ENCODE measurements at places on chromosomes 3 and 15.

GRCh38 chr3:159672728-159673688, 315.6 kb upstream of the IL12A start:
- DNase-seq, result no peak

GRCh38 chr15:38362355-38362754, 91.6 kb upstream of the FAM98B start:
- no peak for DNase-seq

GRCh38 chr15:77143616-77144015, 72.7 kb upstream of the TSPAN3 start:
- DNase-seq, result no peak

- DNase-seq, result no peak
Observed at GRCh38 chr3:44411031-44411645, 66.3 kb downstream of the ZNF445 start.

DNA sequence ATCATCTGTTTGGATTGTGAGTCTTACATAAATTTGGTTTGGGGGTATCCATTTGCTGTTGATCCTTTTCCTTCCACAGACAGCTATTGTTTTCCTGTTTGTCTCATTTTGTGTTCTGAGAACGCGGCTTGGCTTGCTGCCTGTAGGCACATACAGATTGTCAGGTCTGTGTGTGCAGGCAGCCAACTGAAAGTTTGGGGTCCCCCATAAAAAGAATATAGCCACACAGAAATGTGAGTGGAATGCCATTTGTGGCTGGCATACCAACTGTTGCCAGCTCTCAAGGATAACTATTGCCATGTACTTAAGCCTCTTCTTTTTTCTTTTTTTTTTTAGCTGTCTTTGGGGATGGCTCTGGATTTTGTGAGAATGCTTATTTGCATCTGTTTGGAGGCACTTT, 1308.0 kb downstream of the ROBO1 start:
- DNase-seq, result no peak

DNA sequence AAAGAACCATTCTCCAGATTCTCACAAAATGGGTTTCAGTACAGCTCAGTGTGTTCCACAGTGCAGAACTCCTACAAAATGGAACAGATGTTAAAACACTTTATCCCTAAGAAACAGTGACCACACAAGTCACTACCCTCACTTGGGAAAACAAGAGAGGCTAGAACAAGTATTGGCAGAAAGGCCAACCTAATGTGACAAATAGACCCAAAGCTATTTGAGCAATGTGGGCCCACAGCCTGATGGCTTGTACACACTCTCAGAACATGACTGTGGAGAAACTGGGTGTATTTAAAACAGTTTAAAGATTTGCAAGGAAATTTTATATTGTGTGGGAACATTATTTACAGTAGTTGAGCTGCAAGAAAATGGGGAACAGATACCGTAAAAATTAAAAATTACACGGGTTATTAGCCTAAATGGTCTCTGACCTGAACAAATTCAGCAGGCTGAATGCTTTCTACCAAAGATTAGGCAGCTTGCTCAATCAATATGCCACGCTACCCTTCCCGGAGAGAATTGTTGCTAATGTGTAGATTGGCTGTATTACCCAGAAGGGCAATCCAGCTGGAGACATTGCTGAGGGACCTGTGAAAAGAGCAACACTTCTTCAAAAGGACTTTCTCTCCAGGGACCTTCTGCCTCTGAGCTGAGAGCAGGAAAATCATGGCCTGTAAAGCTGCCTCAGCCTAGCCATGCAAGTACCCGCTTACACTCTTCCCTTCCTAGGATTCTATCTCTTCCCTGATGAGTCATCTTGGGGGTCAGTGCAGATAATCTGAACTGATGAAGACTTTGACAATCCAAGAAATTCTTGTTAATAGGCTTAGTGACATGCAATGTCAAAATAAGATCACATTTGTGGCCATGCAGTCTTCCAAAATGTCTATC, 97.1 kb downstream of the STRIT1 start:
- DNase-seq, result no peak

Measured in uterus (tissue), 4 donors.